ENCODE measurements at places on chromosomes 16 and 17. TPM values are rescaled to one million over a fixed set of nuclear protein-coding genes. Genes with fewer than 3 reads are reported as not detected.

Gene TUBB3
- 163 TPM for total RNA-seq

Gene KRTAP1-1
- total RNA-seq: not detected

Gene FUS
- 34.0 TPM for total RNA-seq

Gene TBC1D3G
- total RNA-seq: not detected

Gene UNC13D
- not detected for total RNA-seq
